Hypothalamus (tissue), 51 donors: ENCODE measurements at places on chromosomes 16 and 17.

DNA sequence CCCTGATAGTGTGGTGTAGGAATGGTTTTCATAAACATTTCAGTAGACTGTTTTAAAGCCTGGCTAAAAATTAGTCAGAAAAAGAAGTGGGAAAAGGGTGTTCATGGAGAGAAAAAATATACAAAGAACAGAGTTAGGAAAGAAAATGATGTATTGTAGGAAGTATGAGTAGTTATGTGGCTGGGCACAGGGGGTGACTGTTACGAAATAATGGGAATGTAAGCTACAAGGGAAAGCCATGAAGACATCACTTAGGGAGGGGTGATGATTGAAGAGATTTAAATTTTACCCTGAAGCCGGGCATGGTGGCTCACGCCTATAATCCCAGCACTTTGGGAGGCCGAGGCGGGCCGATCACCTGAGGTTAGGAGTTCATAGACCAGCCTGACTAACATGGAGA, 55.3 kb downstream of the NUP88 start:
- DNase-seq = no peak

GRCh38 chr17:78263063-78263735, 31.8 kb downstream of the TMEM235 start:
- no peak for DNase-seq

DNA sequence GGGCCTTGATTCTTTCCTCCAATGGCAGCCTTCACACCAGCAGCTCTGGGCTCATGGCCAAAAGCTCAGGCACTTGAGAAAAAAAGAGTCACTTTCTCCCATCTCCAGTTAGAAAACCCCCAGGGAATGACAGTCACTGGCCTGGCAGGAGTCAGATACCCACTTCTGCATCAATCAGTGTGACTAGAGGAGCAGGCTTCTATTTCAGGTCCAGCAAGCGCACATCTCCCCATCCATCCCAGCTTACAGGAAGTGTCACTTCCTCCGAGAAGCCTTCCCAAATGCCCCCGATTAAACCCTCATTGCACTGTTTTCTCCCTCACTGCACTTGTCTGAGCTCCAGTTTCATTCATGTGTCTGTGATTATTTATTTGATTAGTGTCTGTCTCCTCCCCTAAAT, 30.4 kb upstream of the CCL1 start:
- DNase-seq = no peak

DNA sequence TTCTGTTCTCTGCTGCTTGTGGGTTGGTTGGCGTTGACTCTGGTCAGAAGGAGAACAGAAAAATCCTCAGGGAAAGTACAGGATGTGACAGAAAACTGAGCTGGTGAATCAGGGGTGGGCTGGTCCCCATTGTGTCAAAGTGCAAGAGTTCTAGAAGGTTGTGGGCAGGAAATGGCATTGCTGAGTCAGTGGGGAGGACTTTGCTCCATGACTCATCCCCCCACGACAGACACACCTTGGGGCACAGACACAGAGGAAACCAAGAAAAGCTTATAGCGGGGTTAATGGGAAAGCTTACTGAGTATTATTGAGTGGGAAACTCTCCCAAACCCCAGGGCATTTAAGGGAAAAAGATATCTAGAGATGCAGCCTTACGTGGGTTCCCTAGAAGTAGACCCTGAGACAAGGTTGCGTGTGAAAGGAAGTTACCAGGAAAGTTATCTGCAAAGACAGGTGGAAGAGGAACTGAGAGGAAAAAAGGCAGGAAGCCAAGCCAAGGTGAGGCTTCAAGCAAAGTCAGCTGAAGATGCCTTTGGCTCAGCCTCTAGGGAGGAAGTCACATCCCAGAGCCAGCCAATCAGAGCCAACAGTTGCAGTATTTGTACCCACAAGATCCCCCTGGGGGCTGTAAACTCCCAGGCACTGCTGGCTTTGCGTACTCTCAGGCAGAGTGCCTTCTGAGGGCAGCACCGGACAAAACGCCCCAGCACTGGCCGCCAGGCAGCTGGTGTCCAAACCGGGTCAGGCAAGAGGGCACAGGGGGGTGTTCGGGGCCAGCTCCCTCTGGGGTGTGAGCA, 86.4 kb downstream of the FOXL1 start:
- DNase-seq = no peak

- DNase-seq = no peak
These were observed 29.1 kb downstream of the ARSG start for GRCh38 chr17:68320311-68320865.

DNA sequence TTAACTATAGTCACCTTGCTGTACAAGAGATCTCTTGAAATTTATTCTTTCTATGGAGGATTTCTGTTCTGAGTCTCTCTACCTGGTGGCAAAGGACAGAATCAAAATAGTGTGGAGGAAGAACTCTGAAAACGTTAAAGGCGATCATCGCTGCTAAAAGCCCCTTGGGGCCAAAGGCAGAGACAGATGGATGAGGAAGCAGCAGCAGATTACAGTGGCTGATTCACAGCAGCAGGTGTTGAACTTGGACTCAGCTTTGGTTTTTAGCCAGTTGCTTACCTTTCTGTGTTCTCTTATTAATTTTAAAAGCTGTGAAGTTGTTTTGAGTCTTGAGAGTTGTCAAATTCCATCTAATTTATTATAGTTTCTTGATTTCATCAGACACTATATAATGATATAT, 956.1 kb upstream of the GOT2 start:
- no peak for DNase-seq

- no peak for DNase-seq
These were observed 10.0 kb downstream of the DECR2 start for GRCh38 chr16:411576-412265.

DNA sequence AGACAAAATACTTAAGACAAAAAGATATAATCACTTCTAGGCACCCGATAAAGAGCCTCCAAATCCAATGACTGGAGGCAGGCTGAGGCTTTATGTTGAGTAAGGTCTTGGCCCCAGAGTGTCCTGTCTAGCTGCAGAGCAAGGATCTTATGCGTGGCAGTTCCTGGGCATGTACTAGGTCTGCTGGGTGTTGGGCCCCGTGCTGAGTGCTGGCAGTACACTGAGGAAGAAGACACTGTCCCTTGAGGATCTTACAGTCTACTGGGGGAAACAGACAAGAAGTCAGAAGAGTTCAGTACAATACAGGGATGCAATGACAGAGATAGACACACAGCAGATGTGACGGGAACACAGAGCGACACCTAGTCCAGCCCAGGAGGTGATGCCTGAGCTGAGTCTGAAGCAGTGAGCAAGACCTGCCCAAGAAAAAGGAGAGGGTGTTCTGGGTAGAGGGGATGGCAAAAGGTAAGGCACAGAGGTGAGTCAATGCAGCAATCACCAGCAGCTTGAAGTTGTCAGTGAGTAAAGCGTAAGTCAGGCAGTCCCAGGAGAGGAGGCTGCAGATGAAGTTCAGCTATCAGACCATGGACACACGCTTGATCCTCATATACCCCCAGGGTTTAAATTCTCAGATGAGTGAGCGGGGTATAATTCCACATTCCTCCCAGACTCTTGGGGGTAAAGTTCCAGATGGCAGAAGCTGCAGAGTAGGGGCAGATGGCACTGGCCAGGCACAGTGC, 18.1 kb downstream of the MAP3K14 start:
- DNase-seq = no peak

GRCh38 chr17:81016575-81016974, 18.4 kb upstream of the BAIAP2 start:
- DNase-seq = no peak
